ENCODE measurements at places on chromosomes 11 and 22.

GRCh38 chr22:41436322-41437113 lies 10.1 kb downstream of the TOB2 start:
- DNase-seq: no peak

DNA sequence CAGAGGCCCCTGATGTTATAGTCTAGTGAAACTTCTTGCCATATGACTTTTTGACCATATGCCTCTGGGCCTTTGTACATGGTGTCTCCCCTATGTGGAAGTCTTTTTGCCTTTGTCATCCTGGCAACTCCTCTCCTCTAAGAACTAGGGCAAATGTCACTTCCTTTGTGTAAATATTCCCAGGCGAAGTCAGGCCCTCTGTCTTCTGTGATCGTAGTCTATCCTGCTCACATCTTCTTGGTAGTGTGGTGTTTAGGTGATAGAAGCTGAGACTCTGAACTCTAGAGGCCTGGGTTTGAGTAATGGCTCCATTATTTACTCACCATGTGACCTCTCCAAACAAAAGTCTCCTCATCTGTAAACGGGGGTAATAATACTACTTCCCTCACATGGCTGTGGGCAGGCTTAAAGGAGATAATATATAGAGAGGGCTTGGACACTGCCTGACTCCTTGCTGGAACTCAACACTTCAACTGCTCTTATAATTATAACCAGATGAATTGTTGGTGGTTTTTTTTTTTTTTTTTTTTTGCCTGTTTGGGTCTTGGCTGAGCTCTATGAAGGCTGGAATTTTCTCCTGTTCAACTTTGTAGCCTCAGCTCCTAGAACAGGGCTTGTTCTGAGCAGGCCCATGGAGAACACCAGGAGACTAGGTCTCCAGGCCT lies 43.8 kb downstream of the INSC start:
- no peak for DNase-seq

GRCh38 chr11:96906476-96906875 lies 516.7 kb downstream of the JRKL start:
- DNase-seq: no peak

GRCh38 chr22:23789638-23790037 lies 2.9 kb downstream of the SMARCB1 start:
- DNase-seq: no peak

- DNase-seq: no peak
These were observed 24.8 kb downstream of the RIBC2 start for GRCh38 chr22:45438336-45438735.

DNA sequence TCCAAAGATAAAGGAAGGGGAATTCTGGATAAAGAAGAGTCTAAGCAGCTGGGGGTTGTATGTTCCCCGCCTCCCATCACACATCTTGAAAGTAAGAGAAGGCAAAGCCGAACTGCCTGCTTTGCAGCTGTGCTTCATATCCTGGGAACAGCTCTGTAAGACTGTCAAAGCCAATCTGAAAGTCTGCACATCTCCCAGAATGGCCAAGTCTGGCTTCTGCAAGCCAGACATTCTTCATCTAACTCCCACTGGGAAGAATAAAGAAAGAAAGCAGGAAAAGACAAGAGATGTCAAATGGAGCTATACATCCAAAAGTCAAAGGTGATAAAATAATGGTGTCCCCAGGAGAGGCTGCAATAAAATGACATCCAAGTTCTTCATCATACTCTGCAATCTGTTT lies 15.4 kb downstream of the MORC2 start:
- DNase-seq: no peak

DNA sequence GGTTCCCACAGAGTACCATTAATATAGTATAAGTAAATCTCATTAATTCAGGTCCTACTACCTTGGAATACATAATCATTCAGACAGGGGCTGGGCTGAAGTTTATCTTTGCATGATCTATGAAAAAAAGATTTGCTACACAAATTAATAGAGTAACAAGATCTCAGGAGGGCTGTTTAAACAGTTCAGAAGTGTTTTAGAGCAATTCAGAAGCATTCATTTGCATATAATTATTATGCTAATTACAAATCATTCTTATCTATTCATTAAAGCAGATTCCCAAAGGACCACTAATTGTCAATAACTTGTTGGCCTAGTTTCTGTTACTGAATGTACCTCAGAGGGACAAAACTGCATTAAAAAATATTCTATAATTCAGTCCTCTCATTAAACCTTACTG lies 40.5 kb downstream of the PITPNB start:
- DNase-seq: no peak

- DNase-seq: no peak
These were observed 158.8 kb downstream of the FAT3 start for GRCh38 chr11:92383430-92383829.

- no peak for DNase-seq
These were observed 21.6 kb downstream of the MGAT3 start for GRCh38 chr22:39478441-39478850.

- no peak for DNase-seq
These were observed 5.7 kb upstream of the ABTB2 start for GRCh38 chr11:34363363-34364084.

- no peak for DNase-seq
These were observed 13.6 kb upstream of the PANX3 start for GRCh38 chr11:124597626-124598025.

DNA sequence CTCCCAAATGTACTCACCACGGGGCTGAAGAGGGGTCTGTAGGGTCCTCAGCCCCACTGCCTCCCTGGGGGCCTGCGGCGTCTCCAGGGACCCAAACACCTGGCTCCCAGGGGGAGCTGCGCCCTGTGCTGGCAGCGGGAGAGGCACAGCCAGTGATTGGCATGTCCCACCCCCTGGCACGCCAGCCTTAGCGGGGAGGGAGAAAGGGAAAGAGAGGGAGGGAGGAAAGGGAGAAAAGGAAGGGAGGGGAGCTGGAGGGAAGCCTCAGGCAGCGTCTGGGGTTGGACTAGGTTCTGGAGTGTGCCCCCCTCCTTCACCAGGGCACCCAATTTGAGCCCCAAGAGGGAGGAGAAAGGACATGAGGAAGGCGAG lies at the start of gene CHRM1:
Gene CHRM1 (minus strand): TSS at position 163 of the 372 bp plus-strand sequence. CDS start 10,263 bp downstream, outside the sequence.
- DNase-seq: no peak

- DNase-seq: no peak
These were observed 20.4 kb upstream of the LYVE1 start for GRCh38 chr11:10588904-10589303.

DNA sequence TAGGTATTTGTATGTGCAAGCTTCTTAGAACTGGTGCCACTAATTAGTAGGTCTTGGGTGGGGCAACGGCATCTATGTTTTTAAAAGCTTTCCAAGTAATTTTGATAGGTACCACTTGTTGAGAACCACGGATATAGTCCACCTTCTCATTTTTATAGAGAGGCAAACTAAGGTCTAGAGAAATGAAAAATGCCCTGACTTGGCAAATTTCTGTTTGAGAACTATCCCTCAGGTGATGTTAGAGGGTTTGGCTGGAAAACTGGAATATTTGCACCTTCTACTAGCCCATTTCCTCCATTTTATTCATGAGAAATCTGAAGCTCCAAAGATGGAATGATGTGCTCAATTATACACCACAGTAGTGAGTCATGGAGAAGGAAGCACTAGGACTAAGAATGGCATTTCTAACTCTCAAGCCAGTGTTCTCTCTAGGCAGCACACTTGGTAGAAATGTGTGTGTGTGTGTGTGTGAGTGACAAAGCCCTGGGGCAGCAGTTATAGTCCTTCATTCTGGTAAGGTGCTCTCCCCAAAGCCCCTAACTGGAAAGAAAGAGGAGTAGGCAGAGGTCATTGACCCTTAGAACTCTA lies 1.8 kb upstream of the TMEM86A start:
- peak; percentile 16 for DNase-seq

DNA sequence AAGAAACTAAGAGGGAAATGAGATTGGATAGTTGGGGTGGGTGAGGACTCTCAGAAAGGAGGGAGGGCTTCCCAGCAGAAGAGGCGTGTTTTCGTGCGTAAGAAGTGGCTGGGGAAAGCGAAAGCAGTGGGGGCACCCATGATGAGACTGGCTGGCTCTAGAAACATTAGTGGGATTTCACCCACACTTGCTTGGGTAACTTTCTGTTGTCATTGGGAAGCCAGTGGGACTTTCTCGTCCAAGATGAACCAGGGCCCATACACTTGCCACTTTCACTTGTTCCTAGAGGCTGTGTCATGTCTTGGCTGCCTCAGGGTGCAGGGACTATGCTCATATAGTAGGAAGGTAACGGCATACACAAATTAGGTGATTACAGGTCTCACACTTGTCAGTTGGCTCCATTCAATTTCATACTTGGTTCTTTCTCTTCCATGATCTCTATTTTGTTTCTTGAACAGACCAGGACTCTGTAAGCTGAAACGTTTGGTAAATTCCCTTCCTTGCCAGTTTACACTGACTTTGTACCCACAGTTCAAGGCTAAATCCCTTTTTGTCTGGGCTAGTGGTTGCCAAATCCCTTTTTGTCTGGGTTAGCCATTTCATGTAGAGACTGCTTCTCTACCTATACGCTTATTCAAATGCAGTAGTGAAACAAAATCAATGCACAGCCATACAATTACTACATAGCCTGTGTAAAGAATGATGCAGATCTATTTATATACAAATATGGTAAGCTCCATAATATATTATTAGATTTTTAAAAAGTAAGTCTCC lies 42.0 kb upstream of the CXCR5 start:
- DNase-seq: no peak

DNA sequence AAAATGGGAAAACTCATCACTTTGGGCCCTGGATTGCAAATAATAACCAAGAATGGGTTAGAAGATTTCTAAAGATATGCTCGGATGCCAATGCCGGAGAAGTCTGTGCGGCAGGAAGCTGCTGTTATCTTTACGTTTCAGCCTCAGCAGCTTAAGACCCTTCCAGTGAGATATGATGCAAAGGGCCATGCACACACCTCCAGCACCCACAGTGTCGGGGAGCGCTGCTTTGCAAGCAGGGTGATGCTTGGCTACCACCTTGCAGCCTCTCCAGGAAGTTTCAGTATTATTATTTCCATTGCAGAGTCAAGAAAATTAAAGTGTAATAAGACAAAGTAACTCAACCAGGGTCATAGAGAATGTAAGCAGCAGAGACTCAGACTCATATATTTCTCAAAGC lies 37.3 kb downstream of the LARGE1 start:
- no peak for DNase-seq

- peak; percentile 48 for DNase-seq
These were observed 83.0 kb downstream of the ABTB2 start for GRCh38 chr11:34274712-34275398.

GRCh38 chr11:55658031-55658573 lies 3.9 kb upstream of the OR4C6 start:
- DNase-seq: no peak

DNA sequence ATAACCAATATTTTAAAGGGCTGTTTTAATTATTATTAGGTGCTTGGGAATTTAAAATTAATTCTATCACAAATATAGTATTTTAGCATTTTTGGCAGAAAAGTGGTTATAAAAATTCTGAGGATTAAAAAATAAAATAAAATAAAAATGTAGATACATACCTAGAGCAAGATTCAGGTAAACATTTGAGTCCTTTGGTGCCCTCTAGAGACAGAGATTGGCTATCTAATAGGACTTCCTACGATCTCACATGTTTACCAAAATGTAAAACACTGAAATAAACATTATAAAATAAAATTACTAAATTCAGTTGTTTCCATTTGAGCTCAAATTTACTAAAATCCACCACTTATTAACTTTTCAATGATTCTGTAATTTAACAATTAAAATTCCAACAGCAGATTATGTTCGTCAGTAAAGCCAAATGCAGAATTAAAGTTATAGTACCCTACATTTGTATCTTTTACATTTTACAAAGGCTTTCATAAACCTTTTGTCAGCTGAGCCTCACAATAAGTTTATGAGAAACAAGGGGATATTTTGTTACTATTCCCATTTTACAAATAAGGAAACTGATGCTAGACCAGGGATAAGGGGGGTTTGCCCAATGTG lies 27.7 kb downstream of the SLC36A4 start:
- DNase-seq: no peak

GRCh38 chr11:5339771-5340322 lies 3.5 kb downstream of the OR51B5 start:
- DNase-seq: no peak

- DNase-seq: no peak
These were observed 1.3 kb upstream of the SSH3 start for GRCh38 chr11:67301951-67302516.

DNA sequence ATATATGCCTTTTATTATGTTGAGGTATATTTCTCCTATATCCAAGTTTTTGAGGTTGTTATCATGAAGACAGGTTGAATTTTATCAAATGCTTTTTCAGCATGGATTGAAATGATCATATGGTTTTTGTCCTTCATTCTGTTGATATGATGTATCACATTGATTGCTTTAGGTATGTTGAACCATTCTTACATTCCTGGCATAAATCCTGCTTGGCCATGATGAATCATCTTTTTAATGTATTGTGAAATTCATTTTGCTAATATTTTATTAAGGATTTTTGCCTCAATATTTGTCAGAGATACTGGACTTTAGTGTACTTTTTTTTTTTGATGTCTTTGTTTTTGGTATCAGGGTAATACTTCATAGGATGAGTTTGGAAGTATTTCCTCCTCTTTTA lies 283.8 kb upstream of the C11orf87 start:
- no peak for DNase-seq

DNA sequence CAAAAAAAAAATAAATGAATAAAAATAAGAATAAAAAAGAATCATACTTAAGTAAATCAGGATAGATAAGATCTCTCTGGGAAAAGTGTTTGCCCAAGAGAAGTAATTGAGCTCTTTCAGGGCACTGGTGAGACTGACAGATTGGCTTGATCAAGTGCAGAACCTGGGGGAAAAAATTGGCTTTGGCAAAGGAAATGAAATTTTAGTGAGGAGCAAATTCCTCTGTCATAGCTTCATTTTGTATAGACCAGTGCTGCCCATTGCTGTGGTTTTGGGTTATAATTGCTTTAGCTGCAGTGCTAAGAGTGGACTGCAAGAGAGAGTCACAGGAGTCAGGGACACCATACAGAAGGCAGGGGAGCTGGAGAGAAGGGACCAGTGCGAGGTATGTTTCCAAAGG lies 35.7 kb downstream of the SFI1 start:
- no peak for DNase-seq

DNA sequence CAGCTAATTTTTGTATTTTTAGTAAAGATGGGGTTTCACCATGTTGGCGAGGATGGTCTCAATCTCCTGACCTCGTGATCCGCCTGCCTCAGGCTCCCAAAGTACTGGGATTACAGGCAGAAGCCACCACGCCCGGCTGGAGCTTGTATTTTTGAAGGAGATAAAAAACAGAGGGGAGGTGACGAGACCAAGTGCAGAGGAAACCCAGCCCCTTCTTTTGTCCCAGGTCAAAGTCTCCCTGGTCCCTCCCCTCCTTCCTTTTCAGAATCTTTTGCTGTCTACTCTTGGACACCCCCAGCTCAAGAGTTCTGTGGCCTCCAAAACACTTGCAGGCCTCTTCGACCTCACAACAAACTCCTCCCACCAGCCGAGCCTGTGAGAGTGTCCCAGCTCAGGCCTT lies 12.2 kb upstream of the TMEM184B start:
- no peak for DNase-seq

GRCh38 chr22:17366830-17367229 lies 2.4 kb upstream of the CECR2 start:
- DNase-seq: no peak

GRCh38 chr22:23673826-23674690 lies 16.8 kb upstream of the RGL4 start:
- no peak for DNase-seq

Data from SW 1271 (cell line).